ENCODE measurements at places on chromosomes 13 and 19. TPM values are rescaled to one million over a fixed set of nuclear protein-coding genes. Genes with fewer than 3 reads are reported as not detected.

GRCh38 chr13:23449398-23450162 is 16.1 kb upstream of the SACS start:
- DNase-seq = no peak

DNA sequence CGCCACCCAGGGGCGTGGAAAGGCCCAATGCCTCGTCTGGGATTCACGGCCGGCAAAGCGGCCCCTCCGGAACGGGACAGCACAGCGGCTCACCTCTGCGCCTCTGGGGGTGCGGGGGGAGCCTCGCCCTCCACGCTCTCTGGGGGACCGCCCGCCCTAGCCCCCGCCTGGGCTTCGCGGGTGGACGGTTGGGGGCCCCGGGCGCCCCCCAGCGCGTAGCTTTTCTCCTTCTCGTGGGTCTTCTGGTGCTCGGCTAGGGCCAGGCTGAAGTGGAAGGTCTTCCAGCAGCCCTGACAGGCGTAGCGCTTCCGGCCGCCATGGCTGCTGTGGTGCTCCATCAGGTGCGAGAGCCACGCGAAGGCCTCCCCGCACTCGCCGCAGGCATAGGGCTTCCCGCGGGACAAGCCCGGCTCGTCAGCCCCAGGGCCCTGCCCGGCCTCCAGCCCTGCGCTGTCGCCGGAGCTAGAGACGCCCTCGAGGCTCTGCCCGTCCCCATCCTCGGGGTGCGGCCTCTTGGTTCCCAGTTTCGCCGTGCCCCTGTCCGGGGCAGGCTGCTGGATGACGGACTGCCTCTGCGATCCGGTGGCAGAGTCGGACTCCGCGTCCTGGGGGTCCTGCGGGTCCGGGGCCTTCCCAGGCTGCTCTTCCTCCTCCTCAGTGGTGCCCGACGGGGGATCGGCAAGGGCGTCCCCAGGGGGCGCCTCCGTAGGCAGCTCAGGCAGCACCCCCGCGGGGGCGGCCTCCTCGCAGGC is 13.3 kb downstream of the ZSCAN18 start:
- no peak for DNase-seq

The KANK3 gene
- 3.5 TPM for total RNA-seq

- no peak for DNase-seq
Observed at GRCh38 chr13:50153401-50153800, 138.2 kb downstream of the KCNRG start.

The SYNGR4 gene
- not detected for total RNA-seq
